ENCODE measurements at places on chromosomes 7 and 10. TPM values are rescaled to one million over a fixed set of nuclear protein-coding genes. Genes with fewer than 3 reads are reported as not detected.

The CPEB3 gene
- 0.72 TPM for total RNA-seq

The EN2 gene
- total RNA-seq = not detected

GRCh38 chr7:44985033-44985695 is 6.3 kb upstream of the MYO1G start:
- DNase-seq = no peak

DNA sequence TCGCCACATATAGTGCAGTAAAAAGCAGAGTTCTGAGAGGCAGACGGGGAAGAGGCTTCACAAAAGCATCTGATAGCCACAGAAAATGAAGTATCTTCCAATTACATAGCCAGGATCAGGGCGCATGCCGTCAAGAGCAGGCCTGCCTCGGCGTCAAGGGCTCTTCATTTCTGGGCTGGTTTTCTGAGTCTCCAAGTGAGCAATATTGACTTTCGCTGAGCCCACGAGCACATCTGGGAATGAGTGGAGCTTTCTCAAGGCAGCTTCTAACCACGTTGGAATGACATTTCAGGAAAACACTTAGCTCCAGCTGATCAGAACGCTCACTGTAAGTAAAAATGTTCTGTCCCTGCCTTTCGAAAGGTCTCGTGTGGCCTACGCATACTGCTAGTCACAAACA is 51.9 kb downstream of the CLRN3 start:
- no peak for DNase-seq

DNA sequence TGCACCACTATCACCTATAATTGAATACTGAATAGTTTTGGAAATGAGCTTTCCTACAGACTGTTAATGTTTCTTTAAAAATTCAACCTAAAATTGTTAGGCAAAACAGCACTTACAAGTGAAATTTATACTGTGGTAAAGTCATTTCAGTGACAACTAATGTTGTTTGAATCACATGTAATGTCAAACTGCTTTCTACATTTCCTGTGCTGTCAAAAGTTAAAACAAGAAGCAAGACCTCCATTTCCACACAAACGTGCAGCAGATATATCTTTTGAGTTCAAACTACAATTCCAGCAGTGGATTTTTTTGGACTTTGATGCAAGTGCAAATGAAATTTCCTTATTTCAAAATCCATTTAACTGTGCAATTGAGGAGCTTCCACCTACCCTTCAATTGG is 199.8 kb downstream of the RNLS start:
- no peak for DNase-seq

- no peak for DNase-seq
Observed at GRCh38 chr7:28182071-28182471, 1.5 kb upstream of the JAZF1 start.

GRCh38 chr10:130606001-130606405 is 469.8 kb downstream of the GLRX3 start:
- no peak for DNase-seq
